ENCODE measurements at places on chromosomes 2 and 18.

- no peak for DNase-seq
These were observed 125.3 kb upstream of the NRP2 start for GRCh38 chr2:205556841-205557539.

DNA sequence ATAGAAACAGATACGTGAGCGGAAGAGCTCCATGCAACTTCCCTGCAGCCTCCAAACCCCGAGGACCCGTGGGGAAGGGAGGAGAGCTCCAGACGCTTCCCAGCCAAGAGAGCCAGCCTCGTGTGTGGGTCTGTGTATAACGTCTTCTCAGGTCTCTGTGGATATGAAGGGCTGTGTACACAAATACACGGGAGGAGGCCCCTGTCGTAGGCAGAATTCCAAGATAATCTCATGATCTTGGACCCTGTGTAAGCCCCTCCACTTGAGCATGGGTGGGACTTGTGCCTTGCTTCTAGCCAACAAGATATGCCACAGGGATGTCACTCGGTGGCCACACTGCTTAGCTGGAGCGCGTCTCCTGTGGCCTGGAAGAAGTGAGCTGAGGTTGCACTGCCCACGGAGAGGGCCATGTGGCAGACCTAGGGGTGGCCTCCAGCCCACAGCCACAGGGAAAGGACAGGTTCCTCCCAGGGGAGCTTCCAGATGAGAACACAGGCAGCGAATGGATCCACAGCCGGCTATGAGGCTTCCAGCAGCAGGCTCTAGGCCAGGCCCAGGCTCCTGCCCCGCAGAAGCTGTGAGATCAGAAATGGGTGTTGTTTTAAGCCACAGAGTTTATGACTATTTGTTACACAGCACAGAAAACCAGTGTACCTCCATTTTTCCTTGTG, 15.6 kb upstream of the KLF11 start:
- DNase-seq, result no peak

DNA sequence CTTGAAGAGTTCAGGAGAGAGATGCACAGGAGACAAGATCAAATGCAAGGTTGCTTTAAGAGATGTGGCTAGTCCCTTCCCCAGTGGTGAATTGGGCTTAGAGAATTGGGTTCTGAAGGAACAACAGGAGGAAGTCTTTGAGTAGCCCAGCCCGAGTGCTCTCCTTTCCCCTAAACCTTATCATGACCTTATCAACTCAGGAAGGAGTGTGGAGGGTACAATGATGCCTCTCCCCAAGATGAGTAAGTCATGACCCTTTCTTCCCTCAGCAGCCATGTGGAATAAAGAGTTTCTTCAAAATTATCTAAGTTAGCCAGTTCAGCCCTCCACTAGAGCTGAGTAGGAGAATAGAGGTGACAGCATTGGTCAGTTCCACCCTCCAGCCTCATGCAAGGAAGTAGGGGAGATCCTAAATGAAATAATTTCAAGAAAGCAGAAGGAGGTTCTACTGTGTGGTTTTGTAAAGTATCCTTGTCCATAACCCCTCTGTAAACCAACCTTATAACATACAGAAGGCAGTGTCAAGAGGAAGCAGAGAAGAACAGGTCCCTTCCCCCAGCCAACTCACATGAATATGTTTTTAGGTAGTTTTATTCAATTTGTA, 88.4 kb downstream of the ARHGAP15 start:
- DNase-seq, result no peak

- no peak for DNase-seq
These were observed 87.2 kb upstream of the GALNT5 start for GRCh38 chr2:157170299-157170698.

DNA sequence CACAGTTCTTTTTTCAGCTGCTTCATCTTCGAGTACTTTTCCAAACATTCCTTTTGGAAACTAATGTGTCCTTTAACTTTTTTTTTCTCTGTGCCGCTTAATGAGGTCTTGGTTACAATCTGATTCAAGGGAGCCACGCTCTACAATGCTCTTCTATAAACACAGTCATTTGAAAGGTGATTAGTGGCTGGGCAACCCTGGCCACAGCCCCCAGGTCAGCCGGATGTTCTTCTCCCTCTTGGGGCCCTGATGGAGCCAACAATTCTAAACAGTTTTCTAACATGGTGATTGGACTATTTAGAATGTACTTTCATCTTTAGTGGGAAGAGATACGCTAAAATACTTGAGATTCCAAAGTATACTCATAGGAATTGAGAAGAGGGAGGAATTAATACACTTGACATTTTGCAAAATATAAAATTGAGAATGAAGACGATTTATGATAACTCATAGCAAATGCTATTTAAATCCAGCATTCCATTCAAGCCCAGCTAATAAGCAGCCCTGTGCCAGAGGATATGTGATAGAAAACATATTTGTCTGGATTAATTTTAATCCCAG, 83.7 kb upstream of the MBOAT2 start:
- no peak for DNase-seq

GRCh38 chr2:96511851-96512250, 6.7 kb upstream of the NEURL3 start:
- no peak for DNase-seq

- no peak for DNase-seq
These were observed 217.2 kb upstream of the NXPH2 start for GRCh38 chr2:138997346-138997745.

DNA sequence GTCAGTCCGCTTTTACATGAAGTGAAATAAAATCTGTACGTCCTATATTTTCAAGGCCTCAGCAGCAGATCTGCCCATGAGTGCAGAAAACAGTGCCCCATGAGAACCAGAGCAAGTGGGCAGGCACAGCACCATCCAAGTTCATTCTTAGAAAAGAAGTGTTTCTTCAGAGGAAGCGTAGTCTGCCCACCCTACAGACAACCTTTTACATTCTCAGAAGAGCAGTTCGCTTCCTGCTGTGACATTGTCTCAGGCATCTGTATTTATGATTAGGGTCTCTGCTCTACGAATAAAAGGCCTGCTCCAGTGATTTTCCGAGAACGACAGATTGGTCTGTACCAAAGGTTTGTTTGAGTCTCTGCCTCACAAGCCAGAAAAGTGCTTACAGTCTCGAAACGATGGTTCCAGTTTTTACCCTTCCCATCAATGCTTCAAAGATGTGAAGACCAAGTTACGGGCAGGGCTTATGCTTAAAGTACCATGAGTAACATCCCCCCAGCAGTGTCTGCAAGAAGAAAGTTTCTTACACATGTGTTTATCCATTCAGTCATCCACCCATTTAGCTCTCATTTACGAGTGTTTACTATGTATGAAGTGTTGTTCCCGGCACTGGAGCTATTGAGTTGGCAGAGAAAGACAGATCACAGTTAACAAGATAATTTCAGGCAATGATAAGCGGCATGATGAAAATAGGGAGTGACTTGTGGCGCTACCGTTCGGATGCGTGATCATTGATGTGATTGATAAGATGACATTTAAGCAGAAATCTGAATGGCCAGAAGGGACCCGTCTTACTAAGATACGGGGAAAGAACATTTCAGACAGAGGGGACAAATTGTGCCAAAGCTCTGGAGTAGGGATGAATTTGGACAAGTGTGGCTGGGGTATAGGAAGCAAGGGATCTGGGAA, 31.4 kb upstream of the CTLA4 start:
- DNase-seq, result no peak

DNA sequence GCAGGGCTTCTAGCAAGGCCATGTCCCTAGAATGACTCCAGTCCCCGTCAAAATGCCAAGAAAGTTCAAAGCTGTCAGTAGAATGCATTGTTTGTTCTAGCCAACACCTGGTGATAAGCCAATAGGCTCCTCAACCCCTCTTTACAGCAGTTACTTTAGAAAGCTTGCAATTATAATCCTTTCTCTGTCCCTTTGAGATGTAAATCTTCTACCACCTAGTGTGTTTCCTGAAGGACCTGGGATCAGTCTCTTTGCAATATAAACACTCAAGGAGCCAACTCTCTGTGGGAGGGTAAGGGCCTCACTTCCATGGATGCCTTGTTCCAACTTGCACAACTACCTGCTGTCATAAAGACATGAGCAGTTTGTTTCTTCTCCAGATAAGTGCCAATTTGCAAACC, 301.8 kb downstream of the NBAS start:
- no peak for DNase-seq

GRCh38 chr18:58535340-58536201, 93.3 kb downstream of the ALPK2 start:
- DNase-seq, result no peak

GRCh38 chr2:138622613-138623012, 121.0 kb downstream of the SPOPL start:
- no peak for DNase-seq

GRCh38 chr2:152620208-152620607, 97.1 kb downstream of the PRPF40A start:
- no peak for DNase-seq

- DNase-seq, result peak; percentile 27
These were observed 761 bp downstream of the ST8SIA5 start for GRCh38 chr18:46756025-46756558.

GRCh38 chr2:105437708-105438103, 38.9 kb upstream of the FHL2 start:
- no peak for DNase-seq

DNA sequence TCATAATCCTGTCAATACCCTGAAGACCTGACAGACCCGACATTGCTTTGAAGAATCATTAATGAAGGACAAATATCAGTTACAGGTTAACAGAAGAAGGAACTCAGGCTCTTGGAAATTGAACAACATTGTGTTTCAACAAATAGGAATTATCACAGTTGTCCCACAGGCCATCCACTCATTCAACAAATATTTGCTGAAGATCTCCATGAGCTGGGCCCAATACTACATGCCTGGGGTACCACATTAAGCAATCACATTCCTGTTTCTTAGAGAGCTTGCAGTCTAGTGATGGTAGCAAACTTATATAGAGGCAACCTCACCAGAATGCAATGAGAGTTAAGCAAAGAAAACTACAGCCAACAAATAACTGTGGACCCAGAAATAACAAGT, 671.6 kb upstream of the ACVR2A start:
- no peak for DNase-seq

DNA sequence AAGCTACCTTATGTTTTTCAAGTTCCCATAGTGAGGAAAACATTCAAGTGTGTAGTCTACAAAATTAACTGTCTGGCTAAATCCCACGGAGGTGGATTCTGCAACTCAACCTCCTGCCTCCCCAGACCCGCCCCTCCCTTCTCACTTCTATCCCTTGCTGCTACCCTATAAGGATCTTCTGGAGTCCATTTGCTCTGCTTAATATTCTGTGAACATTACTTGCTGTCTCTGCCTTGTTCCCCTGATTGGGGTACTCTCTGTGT, 163.2 kb downstream of the KCNE4 start:
- no peak for DNase-seq

DNA sequence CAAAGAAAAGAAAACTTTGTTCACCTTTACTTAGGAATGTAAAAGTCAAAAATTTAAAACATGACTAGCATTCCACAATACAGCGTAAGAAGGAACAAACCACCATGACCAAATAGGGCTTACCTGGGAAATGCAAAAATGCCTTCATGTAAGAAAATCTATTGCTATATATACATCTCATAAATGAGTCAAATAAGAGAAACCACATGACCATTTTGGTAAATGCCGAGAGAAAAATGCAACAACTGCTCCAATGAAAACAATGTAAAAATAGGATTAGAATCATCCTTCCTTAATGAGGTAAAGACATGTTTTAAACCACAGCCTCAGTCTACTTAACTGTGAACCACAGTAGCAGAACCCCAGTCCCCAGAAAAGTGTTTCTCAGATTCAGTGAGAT, 49.4 kb downstream of the TGOLN2 start:
- no peak for DNase-seq

DNA sequence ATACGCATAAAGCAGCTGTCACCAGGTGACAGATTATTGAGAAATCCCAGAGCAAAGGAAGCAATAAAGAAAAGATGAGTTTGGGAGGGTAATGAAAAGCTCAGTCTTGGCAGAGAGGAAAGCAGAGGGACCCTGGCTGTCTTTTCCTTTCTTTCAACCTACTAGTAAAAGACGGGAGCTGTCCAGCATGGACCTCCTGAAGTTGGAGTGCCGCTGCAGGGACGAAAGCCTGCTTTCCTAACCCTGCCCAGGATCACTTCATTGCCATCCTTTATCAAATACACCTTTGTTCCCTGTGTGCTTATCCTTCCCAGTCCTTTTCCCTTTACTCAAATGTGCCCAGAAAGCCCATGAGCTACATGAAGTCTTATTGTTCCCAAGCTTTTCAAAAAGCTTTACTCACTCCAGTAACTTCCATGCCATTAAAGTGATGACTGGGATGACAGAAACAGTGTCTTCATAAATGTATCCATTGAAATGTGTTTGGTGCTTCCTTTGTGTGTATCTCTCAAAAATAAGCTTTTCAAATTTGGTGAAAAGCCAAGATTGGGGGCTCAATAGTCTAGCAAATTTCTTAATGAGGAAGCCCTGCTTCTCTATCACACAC, 3.7 kb upstream of the SPR start:
- peak; percentile 61 for DNase-seq

DNA sequence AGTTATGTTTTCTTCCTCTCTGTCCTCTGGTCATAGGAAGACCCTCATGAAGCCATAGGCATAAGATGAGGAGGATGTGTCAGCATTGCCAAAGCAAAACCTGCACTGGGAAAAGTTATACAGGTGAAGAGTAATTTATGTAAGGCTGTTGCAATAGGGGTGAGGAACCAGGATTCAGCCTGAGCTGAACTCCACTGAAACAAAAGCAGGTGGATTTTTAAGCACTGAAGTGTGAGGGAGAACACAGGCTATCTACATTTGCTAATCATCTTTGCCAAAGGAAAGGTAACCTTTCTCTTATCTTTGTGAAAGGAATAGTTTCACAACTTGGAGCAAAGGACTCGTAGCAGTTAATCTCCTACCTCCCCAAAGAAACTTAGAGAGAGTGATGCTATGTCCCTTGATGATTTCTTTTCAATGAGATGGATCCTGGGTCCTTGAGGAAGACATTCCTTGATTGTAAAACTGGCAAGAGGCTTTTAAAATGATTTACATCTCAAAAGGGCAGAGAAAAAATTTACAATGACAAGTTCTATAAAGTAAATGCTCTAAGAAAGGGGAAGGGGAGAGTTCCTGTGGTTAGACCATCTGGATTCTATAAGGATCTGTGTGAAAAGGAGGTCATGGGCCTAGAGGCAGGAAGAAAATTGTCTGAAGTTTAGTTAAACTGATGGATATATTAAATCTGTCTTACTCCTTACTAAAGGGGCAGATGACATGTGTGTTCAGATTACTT, 385.4 kb upstream of the CDH7 start:
- no peak for DNase-seq

GRCh38 chr2:41698678-41699422, 349.0 kb upstream of the PKDCC start:
- DNase-seq, result peak; percentile 45

Data from neuronal stem cell (in vitro differentiated cells).